ENCODE measurements at places on chromosomes 5 and 9.

DNA sequence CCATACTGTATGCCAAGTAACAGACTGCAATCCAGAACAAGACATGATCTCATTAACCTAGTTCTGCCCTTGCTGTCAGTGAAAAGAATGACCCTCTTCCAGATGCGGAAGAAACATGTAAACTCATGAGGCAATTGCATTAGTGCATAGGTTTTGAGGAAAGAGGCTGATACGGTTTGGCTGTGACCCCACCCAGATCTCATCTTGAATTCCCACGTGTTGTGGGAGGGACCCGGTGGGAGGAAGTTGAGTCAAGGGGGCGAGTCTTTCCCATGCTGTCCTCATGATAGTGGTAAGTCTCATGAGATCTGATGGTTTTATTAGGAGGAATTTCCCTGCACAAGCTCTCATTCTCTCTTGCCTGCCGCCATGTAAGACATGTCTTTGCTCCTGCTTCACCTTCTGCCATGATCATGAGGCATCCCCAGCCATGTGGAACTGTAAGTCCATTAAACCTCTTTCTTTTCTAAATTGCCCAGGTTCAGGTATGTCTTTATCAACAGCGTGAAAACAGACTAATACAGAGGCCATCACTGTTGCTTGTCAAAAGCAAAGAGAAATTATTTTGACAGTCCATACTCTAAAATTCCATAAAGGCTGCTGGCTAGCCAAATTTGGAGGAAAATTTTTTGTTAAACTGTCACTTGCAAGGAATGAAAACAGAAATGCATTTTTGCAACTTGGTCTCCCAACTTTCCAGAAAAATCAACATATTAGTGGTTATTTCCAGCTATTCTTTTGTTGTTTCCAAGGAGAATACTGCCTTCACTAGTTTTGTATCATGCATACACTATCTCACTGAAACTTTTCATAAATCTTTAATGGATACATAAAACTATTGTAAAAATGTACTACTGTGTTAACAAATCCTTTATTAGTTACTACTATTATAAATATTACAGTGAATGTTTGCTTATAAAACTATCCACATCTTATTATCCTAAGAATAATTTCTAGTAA, 3.2 kb upstream of the ARL15 start:
- no peak for ATAC-seq

- ATAC-seq = no peak
These were observed 2.3 kb upstream of the PTGES start for GRCh38 chr9:129755151-129755550.

GRCh38 chr9:124197177-124198095, 60.3 kb upstream of the NEK6 start:
- peak; percentile 70 for ATAC-seq

GRCh38 chr5:60718166-60718892, 18.4 kb upstream of the DEPDC1B start:
- peak; percentile 94 for ATAC-seq

- no peak for ATAC-seq
These were observed 1.2 kb upstream of the RABGAP1 start for GRCh38 chr9:122939601-122940000.

DNA sequence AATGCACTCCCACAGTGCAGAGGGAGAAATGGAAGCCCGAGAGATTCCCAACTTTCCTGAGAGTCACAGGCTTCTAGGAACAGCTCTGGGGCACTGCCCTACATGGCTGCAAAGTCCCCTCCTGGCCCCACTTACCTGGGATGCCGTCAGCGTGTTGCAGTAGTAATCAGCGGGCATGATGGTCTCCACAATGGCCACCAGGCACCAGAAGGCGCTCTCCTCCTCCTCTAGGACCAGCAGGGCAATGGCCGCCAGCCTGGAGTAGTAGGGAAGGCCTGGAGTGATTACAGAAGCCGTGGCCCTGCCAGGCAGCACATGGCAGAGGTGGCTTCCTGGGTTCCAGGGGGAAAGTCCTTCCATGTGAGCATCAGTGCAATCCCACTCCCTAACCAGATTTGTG, 10.7 kb upstream of the CORO2A start:
- ATAC-seq = no peak

- no peak for ATAC-seq
These were observed 35.3 kb upstream of the ICE1 start for GRCh38 chr5:5387192-5387591.

- no peak for ATAC-seq
These were observed 80.9 kb upstream of the PLPP6 start for GRCh38 chr9:4581035-4581760.

- no peak for ATAC-seq
These were observed 99.3 kb downstream of the PDZD2 start for GRCh38 chr5:31738199-31738598.

- ATAC-seq = no peak
These were observed 276.1 kb downstream of the ARRDC3 start for GRCh38 chr5:91106842-91107511.

DNA sequence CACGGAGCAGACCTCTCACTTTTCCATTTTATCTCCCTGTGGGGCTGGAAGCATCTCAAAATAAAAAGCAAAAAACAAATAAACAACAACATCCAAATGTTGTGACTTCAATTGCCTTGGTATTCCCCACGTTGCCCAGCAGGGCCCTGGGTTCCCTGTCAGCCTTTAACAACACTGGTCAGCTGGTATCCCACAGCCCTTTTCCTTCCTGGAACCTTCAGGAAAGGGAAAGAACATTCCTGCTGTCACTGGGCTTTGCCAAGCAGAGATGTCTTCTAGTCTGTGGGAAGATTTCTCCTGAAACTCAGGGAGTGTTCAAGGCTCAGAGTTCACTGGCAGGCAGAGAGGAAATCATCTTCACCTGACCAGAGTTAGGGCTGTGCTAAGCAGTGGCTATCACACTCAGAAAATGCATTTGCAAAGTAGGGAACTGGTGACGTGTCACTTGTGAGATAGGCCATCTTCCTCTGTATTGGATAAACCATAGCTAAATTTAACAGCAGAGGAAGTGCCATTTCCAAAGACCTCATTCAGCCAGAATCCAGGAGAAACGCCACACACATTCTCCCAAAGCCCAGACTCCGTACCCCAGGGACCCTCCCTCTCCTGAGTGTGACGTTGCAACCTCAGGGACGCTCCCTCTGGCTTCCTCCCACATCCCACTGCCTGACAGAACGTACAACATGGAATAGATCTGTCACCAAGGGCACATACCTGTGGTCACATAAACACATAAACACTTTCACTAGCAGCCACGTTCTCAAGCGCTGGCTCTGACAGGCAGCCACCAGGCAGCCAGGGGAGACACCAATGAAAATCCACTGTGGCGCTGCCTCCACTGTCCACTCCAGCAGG, 274.0 kb upstream of the DAPK1 start:
- no peak for ATAC-seq

GRCh38 chr5:148760945-148761638, 65.3 kb upstream of the ADRB2 start:
- no peak for ATAC-seq

DNA sequence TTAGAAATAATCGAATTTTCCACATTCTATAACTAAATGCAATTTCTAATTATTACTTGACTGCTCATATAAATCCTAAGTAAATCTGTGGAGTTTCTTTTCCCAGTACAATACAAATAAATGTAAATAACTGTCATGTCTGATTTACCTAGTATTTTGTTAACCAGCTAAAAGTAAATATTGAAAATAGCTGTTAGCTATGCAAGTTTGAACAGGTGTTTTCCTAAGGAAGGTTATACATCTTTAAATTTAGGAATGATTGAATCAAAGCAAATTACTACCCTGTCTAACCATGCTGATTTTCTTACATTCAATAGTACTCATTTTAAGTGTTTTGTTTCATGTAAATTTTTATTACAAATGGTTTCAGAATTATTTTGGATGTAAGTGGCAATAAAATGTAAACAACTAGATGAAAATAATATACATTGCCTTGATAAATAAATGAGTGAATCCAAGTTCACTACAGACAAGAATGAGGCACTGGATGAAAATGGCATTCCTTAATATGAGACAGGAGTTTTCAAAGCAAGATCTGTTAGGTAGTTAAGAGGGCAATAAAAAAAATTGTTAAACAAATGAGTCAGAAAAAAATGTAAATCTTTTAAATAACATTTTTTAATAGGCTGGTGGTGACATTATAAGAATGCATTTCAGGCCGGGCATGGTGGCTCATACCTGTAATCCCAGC, 15.8 kb downstream of the MCIDAS start:
- no peak for ATAC-seq

DNA sequence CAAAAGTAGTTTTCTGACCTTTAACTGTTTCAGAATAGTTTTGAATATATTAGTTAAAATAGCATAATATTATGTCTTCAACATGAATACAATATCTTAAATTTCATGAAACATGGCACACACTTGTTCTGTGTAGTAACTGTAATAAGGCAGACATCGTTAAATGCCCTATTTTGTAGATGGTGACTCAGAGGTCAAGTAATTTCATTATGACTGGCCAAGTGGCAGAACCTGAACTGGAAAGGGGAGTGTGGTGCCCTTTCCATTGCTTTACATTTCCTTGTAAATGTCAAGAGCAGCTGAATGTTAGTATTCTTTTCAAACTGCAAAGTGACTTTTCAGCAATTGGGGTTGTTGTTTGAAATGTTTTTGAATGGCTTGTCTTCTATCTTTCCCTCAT, 201.2 kb upstream of the CDKN2B start:
- peak; percentile 81 for ATAC-seq

- peak; percentile 64 for ATAC-seq
These were observed 53.4 kb downstream of the ROR2 start for GRCh38 chr9:91896513-91897121.

DNA sequence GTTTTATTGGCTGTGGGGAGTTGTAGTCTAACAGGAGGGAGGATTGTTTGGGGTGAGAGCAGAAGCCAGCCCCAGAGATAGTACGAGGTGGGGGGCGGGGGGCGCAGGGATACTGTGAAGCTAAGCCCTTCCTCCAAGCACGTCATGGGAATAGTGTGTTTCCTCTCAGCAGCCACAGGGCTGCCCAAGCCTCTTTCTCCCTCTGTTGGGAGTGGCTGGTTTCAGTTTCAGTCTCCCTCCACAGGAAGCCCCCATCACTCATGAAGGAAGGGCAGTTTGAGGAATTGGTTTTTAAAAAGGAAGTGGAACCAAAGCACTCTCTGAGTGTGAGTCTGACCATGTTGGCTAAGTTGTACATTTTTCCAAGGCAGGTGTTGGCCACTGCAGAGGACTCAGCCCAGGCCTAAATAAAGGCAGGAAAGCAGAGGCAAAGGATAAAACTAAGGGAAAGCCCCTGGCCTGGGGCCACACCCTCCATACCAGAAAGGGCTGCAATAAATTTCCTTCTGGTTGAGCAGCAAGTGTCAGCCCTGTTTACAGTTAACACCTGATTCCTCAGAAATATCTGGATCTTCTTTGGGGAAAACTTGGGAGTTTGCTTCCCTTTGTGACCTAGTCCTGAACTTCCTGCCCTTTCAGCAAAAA, 3.2 kb downstream of the RAB24 start:
- peak; percentile 13 for ATAC-seq

DNA sequence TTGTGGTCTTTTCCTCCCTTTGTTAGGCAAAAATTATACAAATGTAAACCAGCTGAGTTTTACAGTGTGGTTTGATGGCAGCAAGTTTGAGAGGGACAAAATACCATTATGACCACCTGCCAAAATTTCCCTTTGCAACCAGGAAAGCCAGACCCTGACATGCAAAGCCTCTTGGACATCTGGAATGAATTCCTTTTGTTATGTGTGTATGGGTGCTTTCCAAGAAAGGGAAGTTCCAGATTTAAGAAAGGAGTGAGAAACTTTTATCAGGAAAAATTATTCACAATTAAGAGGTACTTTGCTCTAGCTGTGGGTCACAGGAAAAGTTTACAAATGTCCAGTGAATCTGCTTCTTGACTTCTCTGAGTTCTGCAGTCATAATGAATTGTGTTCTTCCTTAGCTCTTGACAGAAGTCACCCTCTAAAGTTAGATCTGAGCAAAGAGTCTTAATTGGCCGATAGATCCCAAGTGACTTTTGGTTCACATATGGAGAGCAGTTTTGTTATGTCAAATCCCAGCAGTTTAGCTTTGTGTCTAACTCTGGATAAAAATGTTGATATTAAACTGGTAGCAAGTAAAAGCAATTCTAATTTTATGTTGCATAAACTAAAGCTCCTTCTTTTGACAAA, 295.9 kb upstream of the ZNF608 start:
- ATAC-seq = no peak

DNA sequence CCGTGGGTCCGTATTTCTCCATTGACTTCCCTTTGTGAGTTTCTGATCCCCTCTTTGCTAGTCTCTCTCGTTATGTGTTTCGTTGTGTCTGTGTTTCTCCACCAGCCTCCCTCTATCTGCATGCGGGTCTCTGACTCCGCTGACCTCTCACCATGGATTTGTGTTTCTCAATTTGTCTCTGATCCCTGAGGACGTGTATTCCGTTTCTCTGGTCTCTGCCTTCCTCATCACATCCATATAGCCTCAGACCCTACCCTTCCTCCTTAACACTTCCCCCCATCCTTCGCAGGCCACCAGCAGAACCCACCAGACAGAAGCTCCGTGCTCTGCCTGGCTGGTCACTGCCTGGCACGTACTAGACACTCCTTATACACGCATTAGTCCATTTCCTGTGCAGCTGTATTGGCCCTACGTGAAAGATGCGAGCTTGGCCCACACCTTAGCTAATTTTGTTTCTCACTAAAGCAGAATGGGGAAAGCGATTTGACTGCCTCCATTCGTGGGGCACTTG, 631 bp downstream of the B4GALT7 start:
- peak; percentile 20 for ATAC-seq

DNA sequence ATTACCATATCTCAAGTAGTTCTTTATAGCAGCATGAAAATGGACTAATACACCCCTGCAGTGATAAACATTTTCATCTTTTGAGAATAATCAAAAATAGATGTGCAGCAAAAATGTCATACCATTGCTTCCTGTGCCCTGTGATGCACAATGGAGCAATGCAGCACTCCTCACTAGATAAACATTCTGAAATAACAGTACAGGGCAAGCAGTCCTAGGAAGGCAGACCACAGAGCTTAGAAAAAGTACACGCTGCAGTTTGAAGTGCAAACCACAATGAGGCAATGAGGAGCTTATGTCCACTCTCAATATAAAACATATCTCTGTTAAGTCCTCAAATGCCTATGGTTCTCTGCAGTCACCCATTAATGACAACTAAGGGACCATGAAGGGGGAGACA, 367.6 kb downstream of the PDE4D start:
- ATAC-seq = no peak

Measured in esophagus mucosa (tissue), 1 donor.